ENCODE measurements at places on chromosomes 3 and 15. TPM values are rescaled to one million over a fixed set of nuclear protein-coding genes. Genes with fewer than 3 reads are reported as not detected.

LINGO1 gene
- total RNA-seq: 36.8 TPM

GCNT3 gene
- not detected for total RNA-seq

ANKRD63 gene
- total RNA-seq: not detected

ZNF385D gene
- 2.1 TPM for total RNA-seq

GRAMD2A gene
- 0.35 TPM for total RNA-seq

C15orf62 gene
- 0.61 TPM for total RNA-seq

RYR3 gene
- total RNA-seq: 1.5 TPM

All from neural crest cell (in vitro differentiated cells).